ENCODE measurements at places on chromosomes 3 and 15.
A peak's percentile ranks its signal among the peaks of the same experiment; 100 is the strongest.

DNA sequence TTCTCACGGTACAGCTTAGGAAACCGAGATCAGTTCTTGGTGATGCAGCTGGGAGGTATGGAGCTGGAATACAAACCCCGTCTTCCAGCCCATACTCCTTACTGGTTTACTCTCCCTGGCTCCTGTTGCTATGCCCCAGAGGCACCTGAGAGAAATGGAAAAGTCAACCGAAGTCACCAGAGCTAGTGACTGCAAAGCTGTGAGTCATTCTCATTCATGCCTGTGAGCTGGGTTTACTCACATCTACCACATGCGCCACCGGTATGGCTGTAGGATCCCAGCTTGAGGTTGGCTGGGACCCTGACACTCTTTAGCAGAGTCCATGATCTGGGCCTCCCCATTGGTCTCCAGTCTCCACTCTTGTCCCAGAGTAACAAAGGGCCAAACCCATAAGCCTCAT is 111.5 kb upstream of the ETV5 start:
- DNase-seq = no peak

DNA sequence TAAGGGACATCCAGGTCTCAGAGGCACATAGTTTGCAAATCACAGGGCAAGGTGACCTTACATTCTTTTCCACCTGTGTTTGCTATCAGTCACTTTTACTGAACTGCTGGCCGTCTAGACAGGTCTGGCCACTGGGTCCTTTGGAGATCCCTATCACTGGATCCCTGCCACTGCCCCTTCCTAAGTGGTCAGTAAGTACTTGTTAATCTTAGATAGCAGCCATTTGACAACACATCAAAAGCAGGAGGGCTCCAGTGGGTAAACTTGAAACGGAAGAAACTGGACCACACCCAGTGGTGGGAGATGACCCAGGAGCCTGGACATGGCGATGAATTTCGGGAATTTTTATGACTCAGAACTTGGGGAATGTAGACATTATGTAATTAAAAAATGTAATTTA is 28.9 kb upstream of the RASGRP1 start:
- DNase-seq = peak; percentile 41

DNA sequence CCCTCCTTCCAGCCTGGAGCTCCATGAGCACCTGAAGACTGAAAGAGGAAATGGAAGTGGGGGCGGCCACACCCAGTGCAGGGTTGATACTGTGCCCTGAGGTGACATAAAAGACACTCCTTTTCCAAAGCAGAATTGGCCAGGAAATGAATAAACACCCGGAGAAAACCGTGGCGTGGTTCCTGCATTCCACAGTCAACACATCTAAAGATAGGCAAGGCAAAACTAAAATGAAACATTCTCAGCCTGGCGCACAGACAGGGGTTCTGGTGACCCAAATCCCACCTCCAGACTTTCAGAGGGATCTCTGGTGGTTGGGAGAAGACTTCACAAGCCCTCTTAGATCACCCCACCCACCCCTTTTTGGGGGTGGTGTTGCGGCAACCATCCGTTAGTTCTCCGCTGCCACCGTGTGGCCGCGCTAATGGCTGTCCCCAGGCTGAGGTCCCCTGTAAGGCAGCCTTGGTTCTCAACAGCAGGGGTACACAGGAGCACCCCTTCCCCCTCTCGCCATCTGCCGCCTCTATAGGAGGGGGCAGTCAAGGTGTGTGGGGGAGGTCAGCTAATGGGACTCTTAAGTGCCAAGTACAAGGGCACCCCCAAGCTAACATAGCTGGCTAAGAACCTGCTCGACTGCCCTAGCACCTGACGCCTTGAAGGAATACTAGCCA is 2.5 kb upstream of the MST1R start:
- DNase-seq = peak; percentile 19

DNA sequence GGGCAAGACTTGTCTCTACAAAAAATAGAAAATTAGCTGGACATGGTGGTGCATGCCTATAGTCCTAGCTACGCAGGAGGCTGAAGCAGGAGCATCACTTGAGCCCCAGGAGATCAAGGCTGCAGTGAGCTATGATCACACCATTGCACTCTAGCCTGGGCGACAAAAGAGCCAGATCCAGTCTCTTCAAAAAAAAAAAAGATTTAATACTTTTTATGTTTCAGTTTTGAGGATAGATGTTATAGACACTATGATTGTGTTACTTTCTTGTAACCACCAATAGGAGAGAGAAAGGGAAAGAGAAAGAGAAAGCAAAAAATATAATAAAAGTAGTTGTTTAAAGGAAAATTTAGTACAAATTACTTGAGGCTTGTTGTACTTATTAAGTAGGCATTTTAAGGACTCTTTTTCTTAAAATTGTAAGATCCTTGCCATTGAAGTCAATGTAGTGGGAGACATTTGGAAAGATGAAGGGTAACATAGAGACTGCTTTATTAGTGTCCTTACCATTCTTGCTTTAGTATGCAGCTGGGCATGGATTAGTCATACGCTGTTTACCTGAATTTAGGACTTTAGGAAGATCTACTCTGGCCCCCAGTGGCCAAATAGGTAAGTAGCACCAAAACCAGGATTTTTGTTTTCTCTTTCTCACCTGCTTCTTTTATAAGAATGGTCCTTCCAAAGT is 35.1 kb upstream of the ZDHHC23 start:
- peak; percentile 42 for DNase-seq

DNA sequence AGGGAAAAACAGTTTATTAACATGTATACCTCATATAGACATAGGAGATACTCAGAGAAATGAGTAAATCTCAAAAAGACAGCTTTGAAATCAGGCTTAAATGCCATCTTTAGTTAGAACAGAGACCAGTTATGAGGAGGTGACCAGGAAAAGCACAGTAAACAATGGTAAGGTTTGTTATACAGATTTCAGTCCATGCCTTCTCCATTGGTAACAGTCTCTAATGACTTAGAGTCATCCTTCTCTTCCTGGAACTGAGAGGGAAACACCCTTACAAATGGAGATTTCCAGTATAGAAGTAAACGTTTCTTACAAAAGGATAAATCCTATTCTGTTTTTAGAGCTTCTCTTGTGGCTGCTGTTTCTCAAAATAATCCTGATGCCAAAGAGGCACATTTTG is 476.3 kb upstream of the NAALADL2 start:
- no peak for DNase-seq

GRCh38 chr15:59946084-59946483 is 58.0 kb upstream of the FOXB1 start:
- DNase-seq = no peak

- no peak for DNase-seq
Observed at GRCh38 chr3:13346481-13347389, 73.4 kb downstream of the NUP210 start.

GRCh38 chr3:152452318-152452717 is 183.6 kb downstream of the MBNL1 start:
- DNase-seq = no peak

GRCh38 chr3:121531269-121531668 is 14.5 kb downstream of the POLQ start:
- no peak for DNase-seq

DNA sequence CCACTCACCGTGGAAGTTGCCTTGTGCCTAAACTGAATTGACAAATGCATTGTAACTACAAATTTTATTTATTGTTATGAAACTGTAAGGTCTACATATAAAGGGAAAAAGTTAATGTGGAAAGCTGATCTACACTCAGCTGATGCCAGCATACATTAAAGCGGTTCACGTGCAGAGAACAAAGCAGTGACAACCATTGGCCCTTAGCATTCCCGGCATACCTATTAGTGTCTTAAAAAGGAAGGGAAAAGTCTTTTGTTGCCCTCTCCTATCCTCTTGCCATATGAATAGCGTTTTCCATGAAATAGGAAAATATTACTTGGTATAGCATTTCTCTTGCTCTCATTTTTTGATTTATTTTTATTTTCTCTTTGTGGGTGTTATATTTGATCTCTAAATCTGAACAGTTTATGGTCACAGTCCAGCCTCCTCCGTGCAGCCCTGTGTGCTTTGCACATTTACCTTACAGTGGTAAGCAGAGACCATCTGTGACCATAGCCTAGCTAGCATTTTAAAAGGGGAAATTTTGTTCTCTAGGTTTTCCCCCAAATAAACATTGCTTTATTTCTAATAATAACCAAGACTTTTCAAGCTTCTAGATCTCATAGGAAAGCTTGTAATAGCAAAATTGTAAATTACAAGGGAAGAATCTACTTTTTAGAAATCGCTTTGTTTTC is 89.7 kb upstream of the CGNL1 start:
- DNase-seq = no peak

GRCh38 chr15:29259233-29259632 is 10.4 kb downstream of the NSMCE3 start:
- DNase-seq = no peak

GRCh38 chr15:81611679-81612078 is 237.7 kb upstream of the TMC3 start:
- no peak for DNase-seq

GRCh38 chr3:30581067-30581585 is 25.3 kb upstream of the TGFBR2 start:
- no peak for DNase-seq

DNA sequence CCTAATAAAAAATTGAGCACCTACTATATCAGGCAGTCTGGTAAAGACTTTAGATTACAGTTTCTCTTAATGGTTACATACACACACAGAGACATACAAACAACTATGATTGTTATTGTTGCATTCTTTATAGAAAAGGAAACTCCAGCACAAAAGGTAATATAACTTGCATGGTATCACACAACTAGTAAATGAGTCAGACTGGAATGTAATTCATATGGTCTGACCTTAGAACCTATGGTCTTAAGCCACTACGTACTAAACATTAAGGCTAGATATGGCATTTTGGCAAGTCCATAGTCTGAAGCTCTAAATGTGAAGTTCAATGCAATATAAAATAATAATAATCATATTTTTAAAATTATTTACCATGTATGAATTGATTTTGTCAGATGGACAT is 380.6 kb downstream of the LSAMP start:
- peak; percentile 28 for DNase-seq

DNA sequence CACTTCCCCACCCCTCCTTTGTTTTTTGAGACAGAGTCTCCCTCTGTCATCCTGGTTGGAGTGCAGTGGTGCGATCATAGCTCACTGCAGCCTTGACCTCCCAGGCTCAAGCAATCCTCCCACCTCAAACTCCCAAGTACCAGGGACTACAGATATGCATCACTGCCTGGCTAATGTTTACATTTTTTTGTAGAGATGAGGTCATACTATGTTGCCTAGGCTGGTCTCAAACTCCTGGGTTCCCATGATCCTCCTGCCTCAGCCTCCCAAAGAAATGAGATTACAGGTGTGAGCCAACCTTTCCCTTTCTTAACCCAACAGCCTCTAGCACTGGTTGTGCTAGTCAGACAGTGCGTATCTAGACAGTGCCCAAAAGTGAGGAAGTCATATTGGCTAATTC is 6.4 kb upstream of the GATM start:
- no peak for DNase-seq

GRCh38 chr3:129000742-129001100 is 383 bp upstream of the EFCC1 start:
- no peak for DNase-seq

GRCh38 chr3:119205685-119206084 is 32.3 kb downstream of the UPK1B start:
- no peak for DNase-seq

DNA sequence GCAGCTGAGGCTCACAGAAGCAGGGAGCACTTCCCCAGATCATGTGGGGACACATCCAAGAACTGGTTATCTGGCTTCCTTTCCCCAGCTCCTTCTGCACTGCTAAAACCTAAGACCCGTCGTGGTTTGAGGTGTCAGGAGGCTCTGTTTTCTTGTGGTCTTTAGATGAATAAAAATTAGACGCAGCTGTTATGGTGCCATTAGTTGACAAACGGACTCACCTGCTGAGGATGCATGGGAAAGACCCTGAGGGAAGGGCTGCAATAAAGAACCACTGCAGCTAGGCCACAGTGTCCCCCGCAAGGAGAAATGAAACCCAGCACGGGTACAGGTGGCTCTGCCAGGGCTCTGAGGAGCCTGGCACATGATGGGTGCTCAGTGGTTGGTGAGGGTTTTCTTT is 99.4 kb downstream of the IQSEC1 start:
- no peak for DNase-seq

DNA sequence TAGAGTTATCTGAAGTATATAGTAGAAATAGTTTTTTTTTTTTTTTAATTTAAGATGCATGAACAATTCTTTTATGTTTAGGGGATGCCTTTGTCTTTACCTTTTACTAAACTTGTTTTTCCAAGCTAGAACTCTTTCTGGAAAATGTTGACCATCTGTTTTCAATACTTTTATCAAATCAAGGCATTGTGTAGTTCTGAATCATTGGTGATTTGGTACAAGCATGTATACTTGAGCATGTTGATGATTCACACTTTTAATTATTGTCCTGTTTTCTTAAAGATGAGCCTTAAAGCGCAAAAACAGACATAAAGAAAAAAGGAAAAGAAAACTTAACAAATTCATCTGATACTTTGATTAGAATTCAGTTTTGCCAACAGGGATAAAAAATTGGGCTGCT is 28.3 kb downstream of the PDCD6IP start:
- DNase-seq = peak; percentile 50

DNA sequence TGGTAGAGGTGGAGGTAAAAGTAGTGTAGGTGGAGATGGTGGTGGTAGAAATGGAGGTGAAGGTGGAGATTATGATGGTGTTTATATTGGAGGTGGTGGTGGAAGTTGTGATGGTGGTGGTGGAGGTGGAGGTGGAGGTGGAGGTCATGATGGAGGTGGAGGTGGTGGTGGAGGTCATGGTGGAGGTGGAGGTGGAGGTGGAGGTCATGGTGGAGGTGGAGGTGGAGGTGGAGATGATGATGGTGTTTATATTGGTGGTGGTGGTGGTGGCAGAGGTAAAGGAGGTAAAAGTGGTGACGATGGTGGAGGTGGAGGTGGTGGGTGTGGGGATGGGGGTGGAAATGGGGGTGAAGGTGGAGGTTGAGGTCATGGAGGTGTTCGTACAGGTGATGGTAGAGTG is 107.8 kb downstream of the ASB7 start:
- DNase-seq = no peak

DNA sequence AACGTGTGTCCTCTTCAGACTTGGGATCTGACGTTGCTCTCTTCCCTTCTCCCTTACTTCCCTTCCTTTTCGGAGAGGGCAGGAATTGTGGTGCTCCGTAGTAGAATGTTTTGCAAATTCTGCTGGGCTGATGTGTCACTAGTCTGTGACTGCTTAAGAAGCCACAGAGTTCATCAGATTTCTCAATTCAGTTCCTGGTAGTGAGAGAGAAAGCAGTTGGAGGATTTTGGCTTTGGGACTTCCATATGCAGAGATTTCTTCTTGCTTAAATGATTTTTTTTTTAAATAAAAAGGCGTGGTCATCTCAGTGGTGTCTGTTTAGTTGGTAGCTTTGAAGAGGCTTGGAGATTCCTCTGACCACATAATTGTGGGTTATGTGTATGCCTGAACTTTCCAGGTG is 10.1 kb downstream of the CEMIP start:
- DNase-seq = no peak

GRCh38 chr3:149480326-149481017 is 6.0 kb downstream of the TM4SF4 start:
- peak; percentile 62 for DNase-seq

GRCh38 chr15:76163457-76164295 is 103.9 kb downstream of the TMEM266 start:
- DNase-seq = no peak

DNA sequence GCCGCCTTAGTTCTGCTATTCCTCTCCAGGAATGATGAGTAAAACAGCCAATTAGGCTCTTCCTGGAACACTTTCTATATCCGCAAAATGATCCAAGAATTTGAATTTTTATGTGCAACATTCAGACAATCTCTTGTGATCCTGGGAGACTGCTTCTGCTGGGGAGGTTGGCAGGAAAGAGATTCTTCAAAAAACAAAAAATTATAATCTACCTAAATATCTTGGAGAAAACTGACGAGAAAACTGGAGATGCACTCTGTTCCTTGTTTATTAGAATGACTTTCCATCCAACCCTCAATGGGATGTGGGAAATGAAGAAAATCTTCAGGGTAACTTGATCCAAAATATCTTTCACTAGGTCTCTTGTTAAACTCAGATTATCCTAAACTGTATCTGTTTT is 346.3 kb upstream of the UBE2E2 start:
- DNase-seq = no peak

Measured in HS-5 (cell line).